ENCODE measurements at places on chromosomes 7 and 10.

DNA sequence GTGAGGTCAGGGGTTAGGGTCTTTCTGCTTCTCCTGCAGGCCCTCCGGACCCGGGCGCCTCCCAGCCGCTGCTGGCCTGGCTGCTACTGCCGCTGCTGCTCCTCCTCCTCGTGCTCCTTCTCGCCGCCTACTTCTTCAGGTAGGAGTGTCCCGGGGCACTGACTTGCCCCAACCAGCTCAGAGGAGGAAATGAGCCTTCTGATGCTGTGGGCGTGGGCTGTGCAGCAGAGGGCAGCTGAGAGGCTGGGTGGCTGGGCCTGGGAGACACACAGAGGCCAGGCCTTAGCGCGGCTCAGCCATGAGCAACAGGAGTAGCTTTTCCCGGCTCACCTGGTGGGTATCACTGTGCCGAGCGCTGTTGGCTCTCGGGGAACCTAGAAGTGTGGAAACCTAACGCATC lies 78.9 kb downstream of the MKI67 start:
- DNase-seq = no peak

GRCh38 chr7:158270106-158270775 lies 317.4 kb downstream of the PTPRN2 start:
- no peak for DNase-seq

- DNase-seq = no peak
Measured at GRCh38 chr7:103297837-103298179, 573 bp downstream of the PMPCB start.

GRCh38 chr7:1640376-1641172 lies 29.5 kb upstream of the ELFN1 start:
- peak; percentile 32 for DNase-seq

DNA sequence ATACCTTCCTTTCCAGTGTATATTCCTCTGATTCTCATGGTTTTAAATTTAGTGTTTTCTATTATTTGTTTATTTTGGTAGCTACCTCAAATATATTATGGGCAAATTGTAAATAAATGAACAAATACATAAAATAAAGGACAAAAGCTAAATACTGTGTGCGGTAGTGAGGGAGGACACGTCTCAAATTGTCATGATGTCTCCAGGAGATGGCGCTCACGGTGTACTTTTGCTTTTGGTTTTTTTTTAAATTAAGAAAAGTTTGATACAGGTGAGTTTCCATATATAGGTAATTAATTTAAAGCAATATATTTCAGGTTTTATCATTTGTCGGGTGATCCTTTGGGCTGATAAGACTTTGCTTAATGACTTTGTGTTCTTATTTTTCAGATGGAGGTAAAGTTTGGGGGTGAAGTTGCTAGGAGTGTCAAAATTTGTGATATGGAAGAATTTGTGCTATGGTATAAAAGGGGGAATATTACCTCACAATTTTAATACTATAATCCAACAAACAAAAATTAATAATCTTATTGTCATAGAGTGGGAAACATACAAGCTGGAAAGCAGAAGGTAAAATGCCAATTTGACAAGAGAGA lies 68.4 kb upstream of the TMEM229A start:
- peak; percentile 75 for DNase-seq

GRCh38 chr10:5951167-5951711 lies 26.1 kb downstream of the IL15RA start:
- peak; percentile 69 for DNase-seq

GRCh38 chr7:90401989-90402388 lies 1.3 kb upstream of the CLDN12 start:
- DNase-seq = no peak

DNA sequence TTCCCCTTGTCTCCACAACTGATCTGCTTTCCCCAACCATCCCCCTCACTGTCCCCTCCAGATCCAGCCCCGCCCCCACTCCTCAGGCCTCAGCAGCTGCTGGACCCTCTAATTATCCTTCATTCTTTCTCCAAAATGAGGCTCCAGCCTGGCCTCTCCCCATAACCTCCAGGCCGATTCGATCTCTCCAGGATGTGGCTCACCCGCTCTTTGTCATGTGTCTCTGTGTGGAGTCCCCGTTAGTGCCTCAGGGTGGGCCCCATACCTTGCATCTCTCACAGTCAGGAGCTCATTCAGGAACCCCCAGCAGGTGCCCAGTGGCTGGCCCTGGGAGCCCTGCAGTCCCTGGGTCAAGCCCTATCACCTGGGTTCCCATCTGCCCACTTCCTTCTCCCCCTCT lies 1.3 kb downstream of the PILRA start:
- no peak for DNase-seq

DNA sequence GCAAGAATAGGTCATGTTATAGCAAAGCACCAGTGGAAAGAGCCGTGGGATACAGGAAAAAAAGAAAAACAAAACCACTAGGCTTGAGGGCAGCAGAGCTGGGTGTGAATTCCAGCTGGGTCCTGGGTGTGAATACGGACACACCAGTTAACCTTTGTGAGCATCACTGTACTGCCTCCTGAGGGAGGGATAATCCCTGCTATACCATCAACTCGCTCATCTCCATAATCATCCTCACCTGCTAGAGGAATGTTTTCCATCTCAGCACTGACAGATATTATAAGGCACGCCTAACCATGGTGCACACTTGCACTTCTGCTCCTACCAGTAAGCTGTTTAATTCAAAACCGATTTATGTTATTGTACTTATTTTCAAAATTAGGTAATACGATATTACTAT lies 62.2 kb downstream of the GSAP start:
- DNase-seq = no peak

- peak; percentile 22 for DNase-seq
Measured at GRCh38 chr7:7923818-7924217, 44.8 kb upstream of the GLCCI1 start.

- no peak for DNase-seq
Measured at GRCh38 chr7:32605032-32605431, 109.7 kb downstream of the AVL9 start.

All from DMS53 (cell line).